Activated CD8-positive, alpha-beta memory T cell treated with anti-CD3 and anti-CD28 coated beads for 48 hours (primary cell): ENCODE measurements at places on chromosomes 7 and 10.

DNA sequence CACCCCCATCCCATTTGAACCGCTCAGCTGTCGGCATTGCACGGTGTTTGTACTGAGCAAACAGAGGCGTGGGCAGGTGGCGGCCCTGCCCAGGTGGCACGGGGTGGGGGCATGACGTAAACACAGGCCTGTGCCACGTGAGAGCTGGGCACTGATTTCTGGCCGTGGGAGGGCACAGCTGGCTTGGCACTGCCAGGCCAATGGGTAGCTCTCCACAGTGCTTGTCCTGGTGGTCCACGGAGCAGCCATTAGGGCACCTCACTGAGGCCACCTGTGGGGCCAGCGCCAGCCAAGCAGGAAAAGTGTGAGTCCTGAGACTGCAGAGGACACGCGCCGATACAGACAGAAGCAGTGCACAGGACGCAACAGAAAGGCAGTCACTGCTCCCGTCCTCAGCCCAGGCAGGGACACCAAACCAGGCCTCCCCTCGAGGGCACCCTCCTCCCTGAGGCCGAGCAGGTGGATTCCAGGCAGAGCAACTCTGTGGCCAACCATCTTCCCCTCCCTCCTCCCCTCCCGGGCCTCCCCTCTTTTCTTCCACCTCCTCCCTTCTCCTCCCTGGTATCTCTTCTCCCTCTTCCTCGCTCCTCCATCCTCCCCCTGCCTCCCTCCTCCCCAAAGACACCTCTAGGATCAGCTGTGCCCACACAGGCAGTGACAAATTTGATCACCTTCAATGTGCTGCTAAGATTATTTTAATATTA is 258.7 kb downstream of the ELFN1 start:
- no peak for DNase-seq

DNA sequence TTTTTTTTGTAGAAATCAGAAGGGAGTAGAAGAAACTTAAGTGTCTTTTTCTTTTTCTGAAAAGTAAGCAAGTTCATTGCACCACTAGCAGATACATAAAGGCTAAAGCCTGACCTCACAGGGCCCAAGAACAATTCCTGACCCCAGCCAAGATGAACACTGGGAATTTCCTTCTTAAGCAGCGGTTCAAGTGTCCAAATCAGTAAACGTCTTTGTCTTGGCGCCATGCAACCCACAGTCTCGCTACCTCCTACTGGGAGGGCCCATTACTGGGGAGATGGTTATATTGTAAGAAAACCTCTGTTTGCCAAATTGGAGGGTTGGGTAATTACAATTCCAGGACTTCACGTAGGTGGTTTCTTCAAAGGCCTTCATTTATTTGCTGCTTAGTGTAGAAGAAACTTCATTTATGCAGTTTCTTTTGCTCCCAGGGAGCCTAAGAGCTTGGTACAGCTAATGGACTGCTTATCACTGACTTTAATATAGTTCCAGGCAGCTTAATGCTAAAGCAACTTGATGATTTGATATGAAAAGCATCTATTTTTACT is 58.3 kb upstream of the ADRB1 start:
- DNase-seq: no peak

DNA sequence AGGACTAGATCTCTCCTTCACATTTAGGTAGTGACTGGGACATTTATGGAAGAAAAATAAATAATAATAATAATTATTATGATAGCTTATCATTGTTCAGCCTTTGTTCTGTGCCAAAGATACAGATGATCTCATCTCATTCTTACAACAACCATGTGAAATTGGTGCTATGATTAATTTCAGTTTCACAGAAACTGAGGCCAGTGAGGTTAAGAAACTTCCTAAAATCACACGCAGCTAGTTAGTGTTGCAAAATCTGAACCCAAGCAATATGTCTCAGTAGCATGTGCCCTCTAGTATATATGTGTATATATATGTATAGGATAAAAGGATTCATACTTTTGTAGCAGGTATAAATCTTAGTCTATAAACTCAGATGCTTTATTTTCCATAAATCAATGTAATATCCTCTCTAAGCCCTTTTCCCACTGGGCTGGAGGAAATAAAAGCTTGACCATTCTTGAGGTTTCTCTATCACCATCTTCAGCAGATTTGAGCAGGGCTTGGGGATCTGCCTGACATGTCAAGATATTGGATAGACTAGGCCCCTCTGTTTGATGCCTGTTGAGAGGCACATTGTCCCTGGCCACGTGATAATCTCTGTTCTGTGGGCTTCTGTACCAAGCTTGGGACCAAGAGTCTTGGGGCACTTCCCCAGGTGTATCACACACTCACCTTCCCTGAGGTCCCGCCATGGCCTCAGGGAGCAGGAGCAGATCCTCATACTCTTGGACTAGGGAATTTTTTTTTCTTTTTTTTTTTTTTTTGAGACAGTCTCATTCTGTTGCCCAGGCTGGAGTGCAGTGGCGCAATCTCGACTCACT is 172.6 kb upstream of the NRP1 start:
- no peak for DNase-seq

- DNase-seq: no peak
Measured at GRCh38 chr10:91642831-91643692, 10.2 kb upstream of the PPP1R3C start.

DNA sequence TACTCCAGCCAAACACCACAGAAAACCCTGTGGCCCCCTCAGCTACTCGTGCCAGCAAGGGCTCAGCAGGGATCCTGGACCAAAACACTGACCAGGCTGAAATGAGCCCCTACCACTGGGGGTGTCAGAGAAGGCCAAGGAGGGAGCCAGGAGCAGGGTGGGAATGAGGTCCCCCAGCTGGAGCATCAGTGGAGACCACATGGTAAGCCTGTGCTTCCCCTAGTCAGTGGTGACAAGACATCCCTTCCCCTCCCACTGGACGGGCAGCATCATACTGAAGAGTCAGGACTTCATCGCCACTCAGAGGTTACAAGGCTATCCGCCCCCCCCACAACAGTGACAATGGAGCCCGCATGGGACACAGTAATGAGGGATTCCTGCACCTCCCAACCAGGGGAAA is 99.6 kb downstream of the LHPP start:
- no peak for DNase-seq

- no peak for DNase-seq
Measured at GRCh38 chr10:73126343-73126742, 16.1 kb downstream of the NUDT13 start.

GRCh38 chr10:120115959-120116358 is 223.4 kb downstream of the SEC23IP start:
- no peak for DNase-seq

- DNase-seq: no peak
Measured at GRCh38 chr10:17199351-17199804, 2.1 kb downstream of the TRDMT1 start.
